ENCODE measurements at places on chromosomes 5 and 9.

GRCh38 chr5:124651663-124652513 is 94.6 kb downstream of the ZNF608 start:
- no peak for DNase-seq

GRCh38 chr9:91166796-91167366 is 194.8 kb downstream of the AUH start:
- no peak for DNase-seq

DNA sequence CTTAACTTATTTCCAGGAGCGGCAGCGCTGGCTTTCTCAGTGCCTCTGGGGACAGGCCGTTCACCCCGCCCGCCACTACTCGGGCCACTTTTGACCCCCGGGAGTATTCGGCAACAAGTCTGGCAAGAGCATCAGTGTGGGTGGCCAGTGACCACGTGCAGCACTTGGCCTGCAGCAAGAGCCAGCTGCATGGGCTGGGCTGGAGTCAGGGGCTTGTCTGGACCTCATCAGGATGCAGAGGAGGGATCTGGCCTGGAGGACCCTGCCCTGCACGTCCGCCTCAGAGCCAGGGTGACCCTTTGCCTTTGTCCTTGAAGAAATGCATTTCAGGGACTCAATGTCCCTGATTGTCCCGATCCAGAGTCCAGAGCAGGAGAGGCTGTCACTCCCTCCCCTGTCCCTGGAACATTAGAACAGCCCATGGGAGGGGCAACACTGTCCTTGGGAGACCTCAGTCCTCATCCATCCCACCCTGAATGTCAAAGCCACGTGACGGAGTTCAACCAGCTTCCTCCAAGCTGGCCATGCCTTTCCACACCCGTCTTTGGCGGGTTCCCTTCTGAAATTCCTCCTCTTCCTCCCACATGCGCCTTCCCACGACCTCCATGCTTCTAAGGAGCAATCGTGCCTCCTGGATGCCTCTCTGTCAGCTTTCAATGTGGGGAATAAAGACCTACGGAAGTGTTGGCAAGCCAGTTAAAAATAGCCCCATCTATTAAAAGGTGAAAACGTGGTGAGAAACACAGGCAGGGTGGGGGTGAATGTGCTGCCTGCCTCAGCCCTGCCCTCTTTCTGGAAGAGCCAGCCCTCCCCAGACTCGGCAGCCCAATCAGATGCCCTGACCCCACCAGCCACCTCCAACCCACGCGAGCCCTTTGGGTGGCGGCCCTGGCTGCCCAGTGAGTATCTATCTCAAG is 99.0 kb downstream of the OLFM1 start:
- no peak for DNase-seq

DNA sequence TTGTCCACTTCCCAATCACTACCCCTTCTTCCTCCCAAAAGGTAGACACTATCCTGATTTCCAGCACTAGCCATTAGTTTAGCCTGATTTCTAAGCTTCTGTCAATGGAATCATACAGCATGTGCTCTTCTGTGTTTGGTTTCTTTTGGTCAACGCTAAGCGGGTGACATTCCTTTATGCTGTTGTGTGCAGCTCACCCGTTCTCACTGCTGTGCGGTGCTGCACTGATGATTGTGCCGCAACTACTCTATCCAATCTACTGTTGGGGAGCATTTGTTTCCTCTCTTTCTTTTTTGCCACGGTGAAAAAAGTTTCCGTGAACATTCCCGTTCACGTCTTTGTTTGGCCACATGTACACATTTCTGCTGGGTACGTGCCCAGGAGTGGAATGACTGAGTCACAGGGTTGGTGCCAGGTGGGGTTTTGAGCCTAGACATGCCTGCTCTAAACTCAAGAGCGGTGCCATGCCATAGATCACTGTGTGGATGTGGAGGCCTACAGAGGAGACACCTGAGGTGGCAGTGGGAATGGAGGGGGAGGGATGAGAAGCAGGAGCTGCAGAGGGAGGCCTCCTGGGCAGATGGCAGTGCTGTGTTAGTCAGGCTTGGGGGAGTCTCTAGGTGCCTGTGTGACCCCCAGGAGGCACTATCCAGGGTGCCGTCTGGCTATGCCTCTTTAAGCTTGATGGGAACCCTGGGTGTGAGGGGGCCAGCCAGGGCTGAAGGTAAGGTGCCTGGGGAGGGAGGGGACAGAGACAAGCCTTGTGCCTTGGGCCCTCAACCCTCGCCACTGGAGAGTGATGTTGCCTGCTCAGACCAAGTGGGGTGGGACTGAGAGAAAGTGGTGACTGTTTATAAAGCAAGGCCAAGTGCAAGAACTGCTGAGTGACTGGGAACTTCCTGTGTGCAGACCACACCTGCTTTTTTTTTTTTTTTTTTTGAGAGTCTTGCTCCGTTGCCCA is 11.4 kb upstream of the ANKRD33B start:
- no peak for DNase-seq

GRCh38 chr9:14179449-14179848 is 134.5 kb downstream of the NFIB start:
- DNase-seq = no peak

GRCh38 chr5:62282064-62282463 is 23.9 kb upstream of the KIF2A start:
- no peak for DNase-seq

DNA sequence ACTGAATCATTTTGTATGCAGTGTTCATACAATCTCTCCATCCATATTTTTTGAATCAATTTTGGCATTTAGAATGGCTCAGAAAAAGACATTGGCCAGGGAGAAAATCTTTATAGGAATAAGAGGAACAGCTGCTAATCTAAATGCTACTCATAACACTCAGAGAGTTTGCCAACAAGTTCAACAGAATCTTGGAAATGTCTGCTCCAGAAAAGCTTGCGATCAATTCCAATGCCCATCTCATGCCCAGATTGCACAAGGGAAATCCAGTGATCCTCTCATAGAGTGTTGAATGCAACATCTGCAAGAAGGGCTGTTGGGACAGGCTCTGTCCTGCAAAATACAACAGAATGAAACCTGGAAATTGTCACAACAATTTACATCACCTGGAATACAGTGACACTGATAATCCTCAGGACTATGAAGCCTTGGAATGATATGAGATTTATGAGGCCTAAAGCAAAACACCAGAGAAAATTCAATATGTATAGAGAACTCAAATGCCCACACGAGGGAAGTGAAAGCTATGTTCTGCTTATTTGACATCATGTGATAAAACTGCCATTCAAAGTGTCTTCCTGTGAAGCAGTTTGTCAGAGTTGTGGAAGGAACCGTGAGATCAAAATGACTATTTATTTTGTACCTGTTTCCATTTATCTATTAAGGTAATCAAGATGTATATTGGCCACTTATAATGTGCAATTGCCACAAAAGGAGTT is 190.1 kb downstream of the PARP8 start:
- DNase-seq = no peak

DNA sequence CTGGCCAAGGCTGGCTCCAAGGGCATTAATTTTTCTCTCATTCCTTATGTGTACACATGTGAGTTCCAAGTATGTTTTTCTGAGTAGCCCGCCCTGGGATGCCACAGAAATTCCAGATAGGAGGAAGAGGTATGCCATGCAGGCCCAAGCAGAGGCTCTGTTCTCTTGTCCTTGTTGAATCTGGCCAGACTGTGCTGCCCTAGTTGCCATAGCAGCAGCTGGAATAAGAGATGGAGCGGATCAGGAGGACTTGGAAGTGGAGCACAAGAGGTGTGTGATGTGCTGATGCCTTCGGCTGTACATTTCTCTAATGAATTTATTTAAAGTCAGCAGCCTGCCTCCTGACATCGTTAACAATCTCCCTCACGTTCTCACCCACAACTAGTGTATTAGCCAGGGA is 235.6 kb upstream of the RPS23 start:
- no peak for DNase-seq

- no peak for DNase-seq
Observed at GRCh38 chr5:81590498-81591384, 160.2 kb downstream of the SSBP2 start.

DNA sequence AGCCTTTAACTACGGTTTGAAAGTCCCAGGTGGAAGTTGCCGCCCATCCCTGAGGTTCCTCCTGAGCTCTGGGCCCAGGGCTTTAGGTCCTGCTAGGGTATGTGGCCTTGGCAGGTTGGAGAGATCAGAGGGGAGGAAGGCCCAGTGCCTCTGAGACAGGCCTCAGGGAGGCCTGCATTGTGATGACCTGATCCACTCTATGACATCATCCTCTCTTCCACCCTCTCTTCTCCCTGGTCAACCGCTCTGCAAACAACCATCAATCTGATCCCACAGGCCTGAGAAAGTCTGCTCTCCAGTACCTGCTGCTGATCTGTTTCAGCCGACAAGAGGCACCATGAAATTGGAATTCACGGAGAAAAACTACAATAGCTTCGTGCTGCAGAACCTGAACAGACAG is at the start of gene CCIN:
Gene CCIN (plus strand): TSS at position 223 of the 400 bp plus-strand sequence. CDS start 115 bp downstream, at position 338.
- DNase-seq = no peak

DNA sequence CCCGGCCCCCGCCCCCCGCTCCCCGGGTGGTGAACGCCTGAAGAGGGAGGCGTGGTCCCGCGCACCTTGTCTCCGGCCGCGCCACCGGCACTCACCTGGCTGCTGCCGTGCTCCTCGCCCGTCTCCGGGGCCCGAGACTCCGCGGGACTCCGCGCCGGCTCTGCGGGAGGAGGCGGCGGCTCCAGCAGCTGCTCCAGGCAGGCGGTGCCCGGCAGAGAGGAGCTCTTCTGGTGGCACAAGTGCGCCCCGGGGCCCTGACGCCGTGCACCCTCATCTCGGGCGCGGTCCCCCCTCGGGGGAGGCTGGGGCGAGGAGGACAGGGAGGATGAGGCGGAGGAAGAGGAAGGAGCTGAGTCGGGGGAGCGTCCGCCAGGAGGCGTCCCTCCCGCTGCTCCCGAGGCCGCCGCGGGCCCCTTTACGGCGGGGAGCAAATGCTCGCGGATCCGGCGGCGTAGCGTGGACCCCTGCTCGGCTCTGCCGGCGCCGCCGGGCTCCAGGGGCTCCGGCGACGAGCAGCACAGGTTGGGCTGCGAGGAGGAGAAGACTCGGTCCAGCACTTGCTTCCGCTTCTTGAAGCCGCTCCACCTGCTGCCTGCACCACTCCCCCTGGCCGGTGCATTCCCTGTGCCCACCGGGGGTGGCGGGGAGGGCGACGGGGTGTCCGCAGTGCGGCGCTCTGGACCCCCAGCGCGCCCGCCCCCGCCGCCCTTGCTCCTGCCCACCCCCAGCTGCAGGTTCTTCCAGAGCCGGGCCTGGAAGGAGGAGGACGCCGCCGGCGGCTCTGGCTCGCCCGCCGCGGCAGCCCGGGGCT is 928 bp downstream of the MCTP1 start:
- no peak for DNase-seq

DNA sequence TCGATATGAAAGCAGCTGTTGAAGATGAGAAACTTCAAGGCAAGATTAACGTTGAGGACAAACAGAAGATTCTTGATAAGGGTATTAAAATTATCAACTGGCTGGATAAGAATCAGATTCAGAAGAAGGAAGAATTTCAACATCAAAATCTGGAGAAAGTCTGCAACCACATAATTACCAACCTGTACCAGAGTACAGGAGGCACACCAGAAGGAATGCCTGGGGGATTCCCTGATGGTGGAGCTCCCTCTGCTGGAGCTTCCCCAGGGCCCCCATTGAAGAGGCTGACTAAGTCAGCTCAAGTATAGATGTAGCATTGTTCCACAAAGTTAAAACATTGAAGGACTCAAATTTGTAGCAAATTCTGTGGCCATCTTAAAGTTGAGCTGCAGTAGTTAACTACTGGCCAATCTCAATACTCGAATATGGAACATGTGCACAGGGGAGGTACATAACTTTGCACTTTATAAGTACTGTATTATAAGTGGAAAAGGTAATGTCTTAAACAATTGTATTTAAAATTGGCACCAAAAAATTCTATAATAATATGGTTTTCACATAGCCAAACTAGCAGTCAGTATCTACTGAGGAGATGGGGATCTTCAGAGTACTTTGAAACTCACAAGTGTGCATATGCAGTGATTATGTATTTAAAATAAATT is 237.5 kb downstream of the CHSY3 start:
- no peak for DNase-seq

GRCh38 chr5:1101961-1102713 is 9.7 kb downstream of the SLC12A7 start:
- no peak for DNase-seq

GRCh38 chr9:86041311-86041741 is 58.0 kb downstream of the GOLM1 start:
- DNase-seq = no peak

- peak; percentile 82 for DNase-seq
Observed at GRCh38 chr5:131417240-131417869, 153.5 kb downstream of the CDC42SE2 start.

GRCh38 chr9:122320413-122320881 is 50.4 kb upstream of the PTGS1 start:
- DNase-seq = no peak

DNA sequence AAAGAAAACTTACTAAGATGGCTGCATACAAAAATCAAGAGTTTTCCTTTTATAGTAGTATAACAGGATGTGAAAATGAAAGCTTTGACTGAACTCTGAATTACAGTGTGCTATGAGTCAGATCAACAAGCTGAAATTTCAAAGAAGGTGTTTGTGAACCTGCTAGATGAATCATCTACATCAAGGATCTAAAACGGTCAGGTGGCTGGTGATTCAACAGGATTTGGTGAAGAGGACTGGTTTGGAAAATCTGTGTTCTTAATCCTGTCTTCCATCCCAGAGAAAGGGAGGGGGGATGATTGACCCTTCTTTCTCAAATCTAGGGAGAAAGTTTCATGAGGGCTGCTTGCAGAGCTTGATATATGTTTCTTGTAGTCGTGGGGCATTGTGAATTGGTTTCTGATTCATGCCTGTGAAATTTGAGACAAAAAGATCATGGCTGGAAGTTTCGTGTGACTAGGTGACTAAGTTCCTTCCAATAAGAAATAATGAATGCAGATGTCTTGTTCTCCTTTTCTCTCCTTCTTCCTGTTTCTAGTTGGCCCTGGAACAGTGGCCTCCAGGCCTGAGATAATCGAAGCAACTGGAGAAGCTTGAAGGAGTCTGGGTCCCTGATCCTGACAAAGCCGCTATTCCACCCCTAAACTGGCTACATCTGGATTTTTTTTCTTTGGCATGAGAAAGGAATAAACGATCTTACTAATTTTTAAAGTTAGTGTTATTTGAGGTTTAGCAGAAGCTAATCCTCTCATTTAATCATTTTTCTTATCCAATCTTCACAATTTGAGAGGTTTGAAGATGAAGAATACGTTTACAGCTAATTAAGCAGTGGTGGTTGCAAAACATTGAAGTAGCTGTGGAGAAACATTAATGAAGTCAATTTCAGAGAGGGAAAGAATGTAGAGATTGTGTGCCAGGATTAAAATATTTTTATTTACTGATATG is 67.2 kb downstream of the MRPS30 start:
- DNase-seq = no peak

GRCh38 chr9:20236676-20237075 is 385.6 kb downstream of the MLLT3 start:
- DNase-seq = no peak

GRCh38 chr5:153456354-153456753 is 34.1 kb upstream of the GRIA1 start:
- DNase-seq = no peak
